Activated CD8-positive, alpha-beta T cell treated with anti-CD3 and anti-CD28 coated beads for 36 hours (primary cell): ENCODE measurements at places on chromosomes 3 and 15. TPM values are rescaled to one million over a fixed set of nuclear protein-coding genes. Genes with fewer than 3 reads are reported as not detected.

DNA sequence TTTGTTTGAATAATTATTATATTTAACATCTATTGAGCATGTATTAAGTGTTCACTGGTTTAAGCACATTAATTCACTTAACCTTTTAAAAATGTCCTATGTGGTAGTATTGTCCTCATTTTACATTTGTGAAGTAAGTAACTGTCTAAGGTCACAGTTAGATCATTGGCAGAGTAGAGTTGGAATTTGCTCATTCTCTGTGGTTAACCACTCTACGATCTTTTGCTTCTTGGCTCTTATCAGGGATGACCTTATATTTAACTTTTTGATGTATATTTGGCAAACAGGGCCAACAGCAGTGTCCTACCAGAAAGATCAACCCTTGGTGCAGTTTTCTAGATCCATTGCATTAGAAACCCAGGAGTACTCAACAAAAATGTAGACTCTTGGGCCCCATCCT is 34.0 kb downstream of the PXK start:
- no peak for DNase-seq

DNA sequence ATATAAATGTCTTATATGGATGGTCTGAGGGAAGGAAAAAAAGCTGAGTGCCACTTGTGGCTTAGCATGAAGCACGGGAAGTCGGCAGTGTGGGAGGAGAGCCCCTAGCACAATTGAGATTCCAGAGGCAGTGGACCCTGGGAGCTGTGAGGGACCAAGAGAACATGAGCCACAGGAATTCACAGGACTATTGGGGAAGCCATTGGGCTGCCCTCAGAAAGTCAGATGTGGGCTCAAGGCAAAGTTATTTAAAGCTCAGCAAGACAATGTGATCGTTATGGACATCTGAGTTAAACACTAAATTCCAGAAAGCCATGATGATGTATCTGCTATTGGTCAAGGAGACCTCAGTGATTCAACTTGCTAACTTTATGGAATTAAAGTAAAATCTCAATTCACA is 380.8 kb upstream of the IL12A start:
- DNase-seq = no peak

GRCh38 chr3:99639579-99639978 is 1.2 kb downstream of the COL8A1 start:
- no peak for DNase-seq

DNA sequence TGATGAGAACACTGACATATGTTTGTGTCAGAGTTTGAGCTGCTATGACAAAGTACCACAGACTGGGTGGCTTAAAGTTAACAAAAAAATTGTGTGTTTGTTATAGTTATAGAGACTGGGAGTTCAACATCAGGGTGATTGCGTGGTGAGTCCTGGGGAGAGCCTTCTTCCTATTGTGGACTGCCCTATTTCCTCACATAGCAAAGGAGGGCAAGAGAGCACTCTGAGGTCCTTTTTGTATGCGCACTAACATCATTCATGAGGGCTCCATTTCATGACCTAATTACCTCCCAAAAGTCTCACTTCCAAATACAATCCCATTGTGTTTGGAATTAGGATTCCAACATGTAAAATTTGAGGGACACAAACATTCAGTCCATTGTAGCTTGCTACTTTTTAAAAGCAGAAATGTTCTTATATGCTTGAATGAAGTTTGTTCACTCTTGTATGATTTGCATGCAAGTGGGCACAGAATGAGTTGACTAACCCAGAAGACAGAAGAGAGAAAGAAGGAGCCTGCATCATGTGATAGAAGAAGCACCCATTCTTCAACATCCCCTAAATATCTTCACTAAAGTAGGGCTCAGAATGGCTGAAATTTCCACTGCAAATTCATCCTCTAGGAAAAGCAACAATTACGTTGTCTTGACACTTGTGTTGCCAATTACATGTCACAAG is 18.9 kb upstream of the ALCAM start:
- DNase-seq = no peak

- DNase-seq = no peak
Observed at GRCh38 chr3:129663930-129664646, 57.6 kb upstream of the PLXND1 start.

DNA sequence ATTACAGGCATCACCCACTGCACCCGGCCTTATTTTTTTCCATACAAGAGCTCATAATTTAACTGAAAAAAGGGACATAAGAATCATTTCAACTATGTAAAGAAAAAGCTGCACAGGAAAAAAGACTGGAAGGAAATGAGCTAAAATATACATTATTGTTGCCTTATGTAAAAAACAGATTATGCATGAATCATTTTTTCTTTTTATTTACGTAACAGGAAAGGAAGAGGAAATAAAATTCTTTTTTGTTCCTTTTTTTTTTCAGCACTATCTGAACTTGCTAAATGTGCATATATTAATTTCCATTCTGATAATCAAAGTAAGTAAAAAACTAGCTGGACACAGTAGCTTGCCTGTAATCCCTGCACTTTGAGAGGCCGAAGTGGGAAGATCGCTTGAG is 12.1 kb downstream of the KIF9 start:
- no peak for DNase-seq

- DNase-seq = peak; percentile 46
Observed at GRCh38 chr3:39234651-39235050, 42.3 kb upstream of the XIRP1 start.

GRCh38 chr15:29880886-29881285 is 58.6 kb upstream of the TJP1 start:
- DNase-seq = no peak

GRCh38 chr3:34260271-34261000 is 462.0 kb downstream of the PDCD6IP start:
- DNase-seq = peak; percentile 75

DNA sequence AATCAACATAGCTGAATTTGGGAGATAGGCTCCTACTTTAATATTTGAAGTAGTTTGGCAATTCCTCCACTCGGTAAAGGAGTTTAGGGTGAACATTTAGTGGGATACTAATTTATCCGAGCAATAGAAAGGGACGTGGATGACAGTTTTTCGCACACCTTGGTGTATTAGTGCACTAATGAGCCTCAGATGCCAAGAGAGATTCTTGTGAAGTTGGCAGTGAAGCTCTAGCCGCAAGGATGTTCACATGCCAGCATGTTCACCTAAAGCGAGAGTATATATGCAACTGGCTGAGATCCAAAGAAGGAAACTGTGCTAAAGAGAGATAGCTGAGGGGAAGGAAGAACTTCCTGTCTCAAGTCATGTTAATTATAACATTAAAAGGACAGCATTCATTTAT is 58.5 kb downstream of the TGFBR2 start:
- DNase-seq = no peak

GRCh38 chr3:174242311-174243041 is 616.7 kb upstream of the NAALADL2 start:
- DNase-seq = no peak

DNA sequence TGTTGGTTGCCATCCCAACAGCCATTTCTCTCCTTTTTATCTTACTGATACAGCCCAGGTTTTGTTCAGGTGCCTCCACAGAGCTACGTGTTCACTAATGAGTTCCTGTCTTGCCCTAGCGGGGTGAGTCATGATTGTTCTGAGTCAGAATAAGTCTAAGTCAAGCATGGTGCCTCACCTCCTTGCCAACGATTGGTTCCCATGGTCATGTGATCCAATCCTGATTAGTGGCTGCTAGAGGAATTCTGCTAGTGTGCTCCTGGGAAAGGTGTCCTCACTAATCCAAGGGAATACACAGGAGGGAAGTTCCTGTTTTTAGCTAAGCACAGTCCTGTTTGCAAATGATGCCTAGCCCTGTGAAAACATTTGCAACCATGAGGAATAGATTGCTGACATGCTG is 99.8 kb downstream of the NSUN3 start:
- peak; percentile 20 for DNase-seq

DNA sequence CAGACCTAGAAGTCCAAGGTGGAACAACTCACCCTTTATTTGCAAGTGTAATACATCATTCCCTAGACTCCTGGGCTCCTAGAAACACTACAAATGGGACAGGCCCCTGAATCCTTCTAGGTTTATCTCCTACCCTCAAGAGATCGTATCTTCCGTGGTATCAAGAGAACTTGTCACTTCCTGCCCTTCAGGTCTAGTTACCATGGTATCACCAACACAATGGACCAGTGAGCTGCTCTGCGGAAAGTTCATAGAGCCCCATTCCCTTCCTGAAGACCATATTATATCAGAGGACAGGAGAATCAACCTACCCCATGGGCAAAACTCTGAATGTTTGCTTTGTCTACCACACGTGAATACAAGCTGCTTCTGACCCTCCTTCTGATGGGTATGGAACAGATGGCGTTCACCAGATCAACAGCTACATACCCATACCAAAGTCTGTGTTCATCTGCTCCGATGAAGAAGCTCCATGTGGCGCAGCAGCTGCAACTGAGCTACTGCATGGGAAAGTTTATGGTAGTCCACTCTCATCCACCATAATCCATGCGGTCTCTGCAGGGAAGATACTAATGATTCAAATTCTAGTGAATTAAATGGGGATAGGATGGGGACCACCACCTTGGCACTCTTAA is 84.6 kb upstream of the KLF13 start:
- no peak for DNase-seq

DNA sequence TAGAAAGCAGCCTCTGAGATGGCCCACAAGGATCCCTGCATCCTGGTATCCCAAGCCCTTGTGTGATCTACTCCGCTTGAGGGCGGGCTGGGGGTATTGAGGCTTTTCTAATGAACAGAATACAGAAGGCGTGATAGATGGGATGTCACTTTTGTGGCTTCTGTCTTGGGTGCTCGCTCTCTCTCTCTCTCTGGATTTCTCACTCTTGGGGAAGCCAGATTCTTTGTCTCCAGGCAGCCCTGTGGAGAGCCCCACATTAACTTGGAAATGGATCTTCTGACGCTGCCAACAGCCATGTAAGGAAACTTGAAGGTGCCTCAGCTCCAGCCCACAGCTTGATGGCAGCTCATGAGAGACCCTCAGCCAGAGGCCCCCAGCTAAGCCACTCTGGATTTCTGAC is 26.9 kb upstream of the SEC62 start:
- no peak for DNase-seq

DNA sequence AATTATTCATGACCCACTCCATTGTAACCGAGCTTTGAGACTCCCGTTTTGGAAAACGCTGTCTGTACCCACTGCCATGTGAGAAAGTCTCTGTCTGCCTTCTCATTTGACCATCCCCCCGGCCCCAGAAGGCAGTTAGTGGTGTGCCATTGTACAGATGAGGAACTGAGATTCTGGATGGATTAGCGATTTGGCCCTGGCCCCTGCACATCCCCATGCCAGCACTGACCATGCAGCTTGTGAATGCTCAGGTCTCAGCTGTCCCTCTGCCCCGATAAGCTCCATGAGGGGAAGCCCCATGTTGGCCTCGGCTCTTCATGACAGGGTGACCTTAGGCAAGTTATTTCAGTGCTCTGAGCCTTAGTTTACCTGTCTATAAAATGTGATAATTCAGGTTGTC is 153.0 kb upstream of the SMAD3 start:
- DNase-seq = no peak

DNA sequence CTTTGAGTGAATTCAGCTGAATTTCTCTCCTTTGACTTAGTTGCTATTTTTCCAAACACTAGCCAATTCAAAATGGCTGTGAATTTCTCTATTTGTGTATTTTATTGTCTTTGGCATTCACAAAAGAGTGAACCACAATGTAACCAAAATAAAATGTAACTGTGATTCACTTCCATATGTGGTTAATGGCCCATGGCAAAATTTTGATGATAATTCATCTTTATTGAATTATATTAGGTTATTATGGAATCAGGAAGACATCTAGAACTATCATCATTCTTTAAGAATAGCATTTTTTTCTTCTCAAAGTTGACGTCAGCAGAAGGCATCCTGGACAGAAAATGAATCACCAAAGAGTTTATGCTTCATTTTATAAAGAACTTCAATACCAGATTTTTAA is 705.3 kb upstream of the NAALADL2 start:
- no peak for DNase-seq

DNA sequence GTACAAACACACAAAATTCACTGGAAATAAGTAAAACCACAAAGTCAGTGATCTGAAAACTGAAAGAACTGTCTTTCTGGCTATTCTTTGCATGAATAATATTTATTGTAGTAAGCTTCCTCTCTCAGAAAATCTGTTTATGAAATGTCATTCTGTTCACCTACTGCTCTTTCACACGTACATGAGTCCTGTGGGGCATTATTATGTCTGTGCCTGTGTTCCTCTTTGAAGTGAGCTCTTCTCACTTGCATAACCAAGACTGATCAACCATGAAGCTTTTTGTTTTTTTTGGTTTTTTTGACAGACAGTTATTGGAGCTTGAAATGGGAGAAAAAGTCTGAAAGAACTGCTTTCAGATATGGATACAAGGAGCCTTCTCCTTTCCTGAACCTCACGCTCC is 195.8 kb downstream of the PLCH1 start:
- DNase-seq = no peak

DNA sequence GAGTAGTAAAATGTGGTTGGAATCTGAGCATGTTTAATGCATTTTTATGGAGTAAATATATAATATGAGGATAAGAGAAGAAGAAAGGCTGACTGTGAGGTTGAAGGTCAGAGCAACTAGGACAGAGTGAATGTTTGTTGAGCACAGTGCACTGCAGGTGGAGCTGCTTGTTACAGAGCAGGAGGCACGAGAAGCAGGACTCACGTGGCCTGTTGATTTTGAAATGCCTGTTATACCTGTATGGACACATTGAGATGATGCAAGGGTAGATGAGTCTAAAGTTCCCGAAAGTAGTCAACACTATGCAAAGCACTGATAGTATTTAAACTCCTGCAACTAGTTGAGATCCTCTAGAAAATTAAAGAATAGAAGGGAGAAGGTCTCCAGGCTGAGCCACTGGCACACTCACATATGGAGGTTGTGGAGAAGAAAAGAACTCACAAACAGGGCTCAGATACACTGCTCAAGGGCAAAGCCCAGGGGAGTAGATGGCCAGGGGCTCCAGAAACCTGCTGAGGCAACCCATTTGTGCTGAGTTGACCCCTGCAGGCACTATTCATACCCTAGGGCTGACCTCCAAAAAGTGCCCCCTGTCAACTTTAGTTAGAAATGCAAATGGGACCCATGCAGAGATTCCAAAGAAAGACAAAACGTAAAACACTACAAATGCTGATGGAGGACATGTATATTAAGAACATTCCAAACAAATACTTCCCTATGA is 541.5 kb downstream of the GABRG3 start:
- no peak for DNase-seq

Gene RLBP1
- not detected for total RNA-seq

Gene DPPA4
- total RNA-seq = 1.4 TPM

Gene TTLL13
- total RNA-seq = 1.1 TPM

Gene TJP1
- not detected for total RNA-seq

Gene MYL3
- not detected for total RNA-seq

Gene SPATA12
- total RNA-seq = not detected

Gene FAM3D
- not detected for total RNA-seq

Gene SKOR1
- total RNA-seq = 0.09 TPM

Gene SLC28A1
- total RNA-seq = not detected

Gene CD80
- total RNA-seq = 10.2 TPM

Gene MUC13
- not detected for total RNA-seq

Gene CCDC50
- 7.6 TPM for total RNA-seq
